Activated T-cell treated with anti-CD3 and anti-CD28 coated beads for 24 hours (primary cell): ENCODE measurements at places on chromosomes 3 and 15.

GRCh38 chr3:81484520-81484919 is 276.9 kb downstream of the GBE1 start:
- DNase-seq: no peak

- no peak for DNase-seq
Measured at GRCh38 chr3:48372377-48372770, 355 bp downstream of the FBXW12 start.

DNA sequence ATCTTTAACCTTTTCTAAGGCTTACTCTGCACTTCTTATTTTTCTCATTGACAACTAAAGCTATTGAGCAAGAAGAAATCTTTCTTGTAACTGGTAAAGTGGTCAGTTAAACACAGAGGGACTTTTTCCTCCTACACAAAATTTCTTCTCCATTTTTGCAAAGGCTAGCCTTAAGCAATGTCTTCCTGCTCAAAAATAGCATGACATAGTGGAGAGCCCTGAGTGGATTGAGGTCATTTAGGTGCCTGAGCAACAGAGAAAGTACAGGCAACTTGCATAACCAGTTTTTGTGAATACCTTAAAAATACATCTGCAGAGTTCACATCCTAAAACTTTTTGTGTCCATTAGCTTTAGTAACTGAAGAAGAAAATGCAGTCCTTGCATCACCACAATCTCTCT is 144.7 kb upstream of the TTC14 start:
- DNase-seq: no peak

DNA sequence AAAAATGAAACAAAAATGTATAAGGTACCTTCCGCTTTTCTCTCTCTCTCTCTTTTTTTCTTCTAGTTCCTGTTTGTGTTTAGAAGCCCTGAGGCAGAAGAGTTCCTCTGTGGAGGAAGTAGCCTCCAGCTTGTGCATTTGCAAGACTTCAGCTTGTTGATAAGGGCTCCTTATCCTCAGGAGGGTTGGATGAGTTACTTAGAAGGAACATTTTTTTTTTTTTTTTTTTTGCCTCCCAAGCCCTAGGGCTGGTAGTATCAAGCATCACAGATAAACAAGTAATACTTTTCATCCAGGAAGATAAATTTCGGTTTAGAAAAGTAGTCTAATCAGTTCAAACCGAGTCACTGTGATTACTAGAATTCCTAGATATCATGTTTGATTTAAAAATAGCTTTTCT is 91.0 kb upstream of the CBLB start:
- no peak for DNase-seq

GRCh38 chr3:141229132-141229531 is 2.5 kb upstream of the PXYLP1 start:
- DNase-seq: no peak
